ENCODE measurements at places on chromosomes 13 and 19.

DNA sequence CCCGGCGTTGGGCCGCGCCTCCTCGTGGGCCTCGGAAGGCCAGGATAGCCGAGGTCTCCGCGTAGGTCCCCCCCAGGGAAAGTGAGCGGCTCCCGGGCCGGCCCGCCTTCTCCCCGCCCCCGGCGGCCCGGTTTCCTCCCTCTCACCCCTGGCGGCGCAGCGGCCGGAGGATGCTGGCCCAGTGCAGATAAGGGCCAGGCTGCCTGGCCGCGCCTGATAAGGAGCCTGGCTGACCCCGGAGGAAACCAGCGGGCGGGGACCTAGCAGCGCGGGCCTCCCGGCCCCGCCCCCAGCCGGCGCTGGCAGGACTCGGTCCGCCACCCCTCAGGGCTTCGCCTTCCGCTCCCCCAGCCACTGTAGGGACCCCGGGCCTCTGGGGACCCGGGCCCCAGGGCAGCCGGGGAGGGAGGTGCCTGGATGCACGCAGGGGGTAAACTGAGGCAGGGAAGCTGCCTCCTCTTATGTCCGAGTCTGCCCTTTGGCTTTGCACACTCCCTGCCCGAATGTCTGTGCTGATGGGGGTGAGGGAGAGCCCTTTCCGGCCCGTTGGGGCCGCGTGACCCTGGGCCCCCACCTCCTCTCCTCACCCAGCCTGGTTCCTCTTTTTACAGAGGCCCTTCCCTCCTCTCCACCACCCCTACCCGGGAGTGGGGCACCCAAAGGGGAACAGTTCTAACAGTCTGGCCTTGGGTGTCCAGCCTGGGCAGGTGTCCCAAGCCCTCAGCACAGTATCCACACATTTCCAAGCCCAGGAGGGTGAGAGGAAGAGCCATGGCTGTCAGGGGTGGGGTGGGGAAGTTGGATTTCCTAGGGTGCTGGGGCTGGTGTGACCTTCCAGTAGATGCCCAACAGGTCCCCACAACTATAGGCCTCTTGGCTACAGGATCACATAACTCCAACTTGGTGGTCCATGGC, at the start of gene LYL1:
LYL1 (minus strand) TSS at position 193 of the 915 bp plus-strand sequence. CDS start 1,687 bp downstream, outside the sequence.
- no peak for DNase-seq

DNA sequence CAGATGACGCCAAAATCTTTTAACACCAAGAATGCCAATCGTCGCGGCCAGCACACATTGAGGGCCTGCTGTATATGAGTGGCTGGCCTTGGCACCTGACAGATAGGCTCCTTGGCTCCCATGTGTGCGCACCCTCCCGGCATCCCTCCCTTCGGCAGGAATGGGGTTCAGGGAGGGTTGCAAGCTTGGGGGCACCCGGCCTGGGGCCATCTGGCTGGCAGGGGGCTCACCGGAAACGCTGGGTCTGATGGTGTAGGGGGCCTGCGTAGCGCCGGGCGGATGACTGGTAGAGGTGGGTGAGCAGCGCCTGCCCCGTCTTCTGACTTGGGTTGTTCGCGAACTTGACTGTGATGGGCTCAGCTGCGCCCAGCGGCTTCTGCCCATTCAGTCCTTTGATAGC, 22.4 kb downstream of the PRKCSH start:
- no peak for DNase-seq

DNA sequence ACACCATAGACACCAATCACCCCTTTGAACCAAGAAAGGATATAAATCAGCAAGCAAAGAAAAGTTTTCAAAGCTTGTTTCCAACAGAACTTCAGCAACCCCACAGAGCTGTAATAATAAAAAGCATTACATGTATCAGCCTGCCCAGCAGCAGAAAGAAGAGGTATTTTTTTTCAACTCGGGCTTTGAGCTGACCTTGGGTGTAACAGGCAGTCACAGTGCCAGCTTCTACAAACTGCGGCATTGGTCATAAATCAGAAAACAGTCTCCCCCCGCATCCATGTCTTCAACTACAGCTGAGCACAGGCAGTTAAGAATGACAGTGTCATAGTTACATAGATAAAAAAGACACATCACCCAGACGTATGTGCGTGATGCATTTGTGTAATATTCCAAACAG, 671.0 kb upstream of the SLITRK1 start:
- no peak for DNase-seq

GRCh38 chr13:90397503-90397902, 950.0 kb upstream of the MIR17HG start:
- DNase-seq = no peak

GRCh38 chr13:76461484-76461883, 424.7 kb downstream of the KCTD12 start:
- DNase-seq = no peak

GRCh38 chr19:5097331-5097930, 128.5 kb downstream of the KDM4B start:
- DNase-seq = no peak

- DNase-seq = no peak
These were observed 17.9 kb upstream of the ZNF175 start for GRCh38 chr19:51552996-51553725.

GRCh38 chr19:38830039-38830733, 1.4 kb downstream of the ECH1 start:
- no peak for DNase-seq

Measured in NCI-H1105 (cell line).